ENCODE measurements at places on chromosomes 11 and 22. TPM values are rescaled to one million over a fixed set of nuclear protein-coding genes. Genes with fewer than 3 reads are reported as not detected.

Gene CATSPER1
- 0.28 TPM for total RNA-seq

Gene SLC22A6
- total RNA-seq, result not detected

Gene TSKU
- 6.8 TPM for total RNA-seq

Gene BARX2
- total RNA-seq, result not detected

Gene DKK3
- 453 TPM for total RNA-seq

Gene IGF2
- 2.3 TPM for total RNA-seq

Gene OPCML
- total RNA-seq, result under 0.01 TPM

Gene TAF10
- 24.4 TPM for total RNA-seq

Gene MICALL1
- total RNA-seq, result 12.2 TPM

Gene CARD16
- total RNA-seq, result 7.9 TPM

Gene OR52N4
- not detected for total RNA-seq

Gene CRACR2B
- total RNA-seq, result 0.54 TPM

GRCh38 chr22:44599084-44599483 is 101.1 kb upstream of the RTL6 start:
- H3K36me3 ChIP-seq, result no peaks in the 10 kb centered on the region
- peaks cover 2% of the 10 kb centered on the region for H3K27me3 ChIP-seq
- no peak for DNase-seq
- H3K4me3 ChIP-seq, result no peak overlapping the region

- H3K27me3 ChIP-seq, result peaks cover 27% of the 10 kb centered on the region
- no peak overlapping the region for H3K27ac ChIP-seq
- no peaks in the 10 kb centered on the region for H3K36me3 ChIP-seq
- no peak for DNase-seq
These were observed 6.7 kb upstream of the ZDHHC13 start for GRCh38 chr11:19110295-19110694.

- no peaks in the 10 kb centered on the region for H3K36me3 ChIP-seq
- H3K27me3 ChIP-seq, result no peaks in the 10 kb centered on the region
- peaks cover 4% of the 10 kb centered on the region for H3K4me1 ChIP-seq
- peak; percentile 76 for DNase-seq
- no peak overlapping the region for H3K27ac ChIP-seq
These were observed 38.7 kb downstream of the EIF3F start for GRCh38 chr11:8025816-8026215.

- no peaks in the 10 kb centered on the region for H3K36me3 ChIP-seq
- H3K4me3 ChIP-seq, result no peak overlapping the region
- DNase-seq, result no peak
- H3K4me1 ChIP-seq, result no peaks in the 10 kb centered on the region
- peaks cover 11% of the 10 kb centered on the region for H3K27me3 ChIP-seq
- H3K27ac ChIP-seq, result no peak overlapping the region
These were observed 7.5 kb upstream of the KCNJ11 start for GRCh38 chr11:17395978-17396377.

- no peaks in the 10 kb centered on the region for H3K36me3 ChIP-seq
- no peak for DNase-seq
- no peaks in the 10 kb centered on the region for H3K27me3 ChIP-seq
These were observed 14.0 kb downstream of the GRAMD1B start for GRCh38 chr11:123443851-123444623.

- no peaks in the 10 kb centered on the region for H3K4me1 ChIP-seq
- DNase-seq, result no peak
- H3K4me3 ChIP-seq, result no peak overlapping the region
- no peak overlapping the region for H3K27ac ChIP-seq
- H3K36me3 ChIP-seq, result no peaks in the 10 kb centered on the region
These were observed 37.1 kb upstream of the NNMT start for GRCh38 chr11:114259124-114259526.

GRCh38 chr11:15176646-15177163 is 62.0 kb downstream of the INSC start:
- H3K4me3 ChIP-seq, result no peak overlapping the region
- H3K27ac ChIP-seq, result no peak overlapping the region
- H3K36me3 ChIP-seq, result no peaks in the 10 kb centered on the region

DNA sequence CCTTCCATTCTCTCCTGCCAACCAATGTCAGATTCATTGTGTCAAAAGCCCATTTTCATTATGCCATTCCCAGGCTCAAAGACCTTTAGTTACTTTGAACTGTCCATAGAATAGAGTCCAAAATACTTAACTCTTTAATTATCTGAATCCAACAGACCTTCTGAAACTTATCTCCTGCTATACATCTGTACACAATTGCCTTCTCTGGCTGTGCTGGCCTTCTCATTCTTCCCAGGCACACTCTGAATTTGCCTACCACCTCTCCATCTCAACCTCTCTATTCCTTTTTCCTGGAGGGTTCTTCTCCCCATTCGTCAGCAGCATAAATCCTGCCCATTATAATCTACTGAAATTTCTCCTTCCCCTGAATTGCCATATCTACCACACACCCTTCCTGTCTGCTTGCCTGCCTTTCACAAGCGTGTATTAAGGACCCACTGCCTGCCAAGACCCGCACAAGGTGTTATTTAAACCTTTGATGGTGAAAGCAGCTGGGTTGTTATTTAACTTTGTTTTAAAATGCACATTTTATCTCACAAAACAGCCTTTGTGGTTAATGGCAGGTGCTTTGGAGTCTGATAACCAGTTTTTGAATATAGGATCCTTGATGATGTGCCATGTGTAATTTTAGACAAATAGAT is 125.9 kb downstream of the CCDC81 start:
- H3K36me3 ChIP-seq, result no peaks in the 10 kb centered on the region
- no peak overlapping the region for H3K4me3 ChIP-seq
- H3K4me1 ChIP-seq, result peaks cover 10% of the 10 kb centered on the region
- H3K27ac ChIP-seq, result no peak overlapping the region
- DNase-seq, result no peak

GRCh38 chr11:9726321-9727022 is 62.6 kb downstream of the SWAP70 start:
- H3K27me3 ChIP-seq, result no peaks in the 10 kb centered on the region
- peaks cover 4% of the 10 kb centered on the region for H3K4me1 ChIP-seq
- DNase-seq, result peak; percentile 88
- no peak overlapping the region for H3K4me3 ChIP-seq
- H3K36me3 ChIP-seq, result peaks cover 13% of the 10 kb centered on the region

DNA sequence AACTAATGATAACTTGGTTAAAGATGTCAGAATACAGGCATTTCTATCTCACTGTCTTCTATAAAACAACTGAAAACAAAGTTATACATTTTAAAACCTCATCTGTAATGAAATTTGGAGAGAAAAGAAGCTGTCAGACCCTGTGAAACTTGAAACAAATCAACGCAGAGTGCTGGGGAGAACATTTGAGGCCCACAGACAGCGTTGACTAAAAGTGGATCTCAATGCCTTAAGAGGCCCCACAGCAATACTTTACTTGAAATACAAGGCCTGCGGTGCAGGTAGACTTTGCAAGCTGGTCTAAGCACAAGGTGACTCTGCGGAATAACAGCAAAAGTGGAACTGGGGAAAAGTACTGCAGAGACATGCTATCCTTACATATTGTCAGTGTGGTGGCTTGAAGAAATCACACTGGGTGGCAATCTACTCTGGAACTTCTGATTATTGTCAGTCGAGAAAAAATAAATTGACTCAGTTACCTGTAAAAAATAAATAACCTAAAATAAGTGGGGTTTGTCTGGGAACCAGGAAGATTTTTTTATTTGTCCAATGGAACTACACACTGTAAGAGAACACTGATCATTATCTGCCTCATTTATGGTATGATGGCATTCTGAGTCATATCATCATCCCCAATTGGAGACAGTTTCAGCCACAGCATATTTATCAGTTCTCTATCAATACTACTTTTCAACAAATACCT is 138.9 kb downstream of the LUZP2 start:
- H3K27ac ChIP-seq, result no peak overlapping the region
- H3K36me3 ChIP-seq, result no peaks in the 10 kb centered on the region
- H3K4me3 ChIP-seq, result no peak overlapping the region
- DNase-seq, result peak; percentile 44

DNA sequence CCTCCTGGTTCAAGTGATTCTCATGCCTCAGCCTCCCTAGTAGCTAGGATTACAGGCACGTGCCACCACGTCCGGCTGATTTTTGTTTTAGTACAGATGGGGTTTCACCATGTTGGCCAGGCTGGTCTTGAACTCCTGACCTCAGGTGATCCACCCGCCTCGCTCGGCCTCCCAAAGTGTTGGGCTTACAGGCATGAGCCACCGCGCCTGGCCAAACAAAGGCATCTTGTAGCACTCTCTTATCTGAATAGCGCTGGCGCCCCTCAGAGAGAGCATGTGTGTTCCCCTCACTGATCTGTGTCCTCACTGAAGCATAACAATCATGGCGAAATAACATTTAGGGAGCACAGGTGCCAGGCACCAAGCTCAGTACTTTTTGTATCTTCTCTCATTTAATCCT is 7.2 kb downstream of the DAGLA start:
- H3K27me3 ChIP-seq, result peaks cover 54% of the 10 kb centered on the region
- H3K4me3 ChIP-seq, result no peak overlapping the region
- H3K36me3 ChIP-seq, result no peaks in the 10 kb centered on the region
- no peak overlapping the region for H3K27ac ChIP-seq

DNA sequence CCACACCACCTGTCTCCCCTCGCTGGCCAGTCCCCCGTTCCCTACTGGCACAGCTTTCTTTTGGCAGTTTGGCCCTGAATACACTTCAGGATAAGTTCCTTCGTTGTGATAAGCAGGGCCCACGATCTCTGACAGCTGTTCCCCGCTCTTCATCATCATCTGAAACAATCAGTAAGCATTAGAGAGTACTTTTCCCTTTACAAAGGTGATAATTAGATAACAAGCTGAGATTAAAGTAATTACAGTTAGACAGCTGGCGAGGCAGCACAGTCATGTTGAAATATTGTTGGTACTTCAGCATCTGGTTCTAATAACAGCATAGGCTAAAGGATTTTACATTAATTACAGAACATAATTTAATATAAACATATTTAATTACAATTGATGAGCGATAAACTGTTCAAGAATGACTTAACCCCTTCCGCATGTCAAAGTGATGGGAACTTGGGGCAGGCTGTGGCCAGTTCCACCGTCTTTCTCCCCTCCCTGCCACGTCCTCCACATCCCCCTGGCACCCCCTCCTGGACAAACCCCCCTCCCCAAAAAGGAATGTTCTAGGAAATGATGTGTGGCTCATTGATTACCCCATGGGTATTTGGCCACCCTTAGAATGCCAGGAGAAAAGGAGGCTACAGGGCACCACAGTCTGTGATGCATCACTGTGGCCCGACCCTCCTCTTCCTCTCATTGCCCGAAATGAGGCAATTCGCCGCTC is 134.9 kb downstream of the RCN1 start:
- H3K27ac ChIP-seq, result no peak overlapping the region
- H3K4me3 ChIP-seq, result no peak overlapping the region
- peaks cover 3% of the 10 kb centered on the region for H3K27me3 ChIP-seq
- no peak for DNase-seq
- no peaks in the 10 kb centered on the region for H3K4me1 ChIP-seq

- H3K4me3 ChIP-seq, result no peak overlapping the region
- H3K27me3 ChIP-seq, result no peaks in the 10 kb centered on the region
- DNase-seq, result no peak
These were observed 40.9 kb downstream of the EXT2 start for GRCh38 chr11:44136176-44136945.

- H3K4me3 ChIP-seq, result no peak overlapping the region
- peak; percentile 29 for DNase-seq
- no peaks in the 10 kb centered on the region for H3K27me3 ChIP-seq
- no peak overlapping the region for H3K27ac ChIP-seq
- peaks cover 17% of the 10 kb centered on the region for H3K36me3 ChIP-seq
These were observed 11.8 kb upstream of the RAPSN start for GRCh38 chr11:47460571-47461235.

GRCh38 chr22:50072167-50072555 is 13.1 kb downstream of the MLC1 start:
- no peaks in the 10 kb centered on the region for H3K36me3 ChIP-seq
- H3K27ac ChIP-seq, result no peak overlapping the region
- H3K4me3 ChIP-seq, result no peak overlapping the region
- H3K4me1 ChIP-seq, result no peaks in the 10 kb centered on the region

DNA sequence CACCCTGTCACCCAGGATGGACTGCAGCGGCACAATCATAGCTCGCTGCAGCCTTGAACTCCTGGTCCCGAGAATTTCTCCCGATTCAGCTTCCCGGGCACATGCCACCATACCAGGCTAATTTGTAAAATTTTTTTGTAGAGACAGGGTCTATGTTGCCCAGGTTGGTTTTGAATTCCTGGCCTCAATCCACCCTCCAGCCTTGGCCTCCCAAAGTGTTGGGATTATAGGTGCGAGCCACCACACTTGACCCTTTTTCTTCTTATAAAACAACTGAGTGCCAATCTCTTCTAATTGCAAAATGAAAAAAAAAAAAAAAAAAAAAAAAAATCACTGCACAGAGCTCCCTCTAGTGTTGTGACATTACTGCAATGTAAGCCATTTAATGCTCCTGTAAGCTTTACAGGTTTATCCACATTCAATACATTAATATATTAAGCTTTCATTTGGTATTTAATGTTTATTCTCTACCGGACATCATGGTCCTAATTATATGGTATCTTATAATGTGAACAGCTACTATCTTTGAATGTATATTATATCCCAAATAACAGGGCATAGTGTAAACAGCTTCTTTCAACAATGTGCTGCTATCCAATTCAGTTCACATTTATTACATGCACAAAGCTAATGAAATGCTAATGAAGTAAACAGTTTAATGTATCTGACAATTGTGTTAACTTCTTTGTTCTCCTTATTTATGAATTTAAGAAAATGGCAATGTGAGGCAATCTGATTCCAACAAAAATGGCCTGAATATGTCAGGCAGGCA is 44.6 kb downstream of the COPB1 start:
- no peak overlapping the region for H3K27ac ChIP-seq
- peaks cover 1% of the 10 kb centered on the region for H3K4me1 ChIP-seq
- peaks cover 26% of the 10 kb centered on the region for H3K36me3 ChIP-seq
- H3K27me3 ChIP-seq, result no peaks in the 10 kb centered on the region

DNA sequence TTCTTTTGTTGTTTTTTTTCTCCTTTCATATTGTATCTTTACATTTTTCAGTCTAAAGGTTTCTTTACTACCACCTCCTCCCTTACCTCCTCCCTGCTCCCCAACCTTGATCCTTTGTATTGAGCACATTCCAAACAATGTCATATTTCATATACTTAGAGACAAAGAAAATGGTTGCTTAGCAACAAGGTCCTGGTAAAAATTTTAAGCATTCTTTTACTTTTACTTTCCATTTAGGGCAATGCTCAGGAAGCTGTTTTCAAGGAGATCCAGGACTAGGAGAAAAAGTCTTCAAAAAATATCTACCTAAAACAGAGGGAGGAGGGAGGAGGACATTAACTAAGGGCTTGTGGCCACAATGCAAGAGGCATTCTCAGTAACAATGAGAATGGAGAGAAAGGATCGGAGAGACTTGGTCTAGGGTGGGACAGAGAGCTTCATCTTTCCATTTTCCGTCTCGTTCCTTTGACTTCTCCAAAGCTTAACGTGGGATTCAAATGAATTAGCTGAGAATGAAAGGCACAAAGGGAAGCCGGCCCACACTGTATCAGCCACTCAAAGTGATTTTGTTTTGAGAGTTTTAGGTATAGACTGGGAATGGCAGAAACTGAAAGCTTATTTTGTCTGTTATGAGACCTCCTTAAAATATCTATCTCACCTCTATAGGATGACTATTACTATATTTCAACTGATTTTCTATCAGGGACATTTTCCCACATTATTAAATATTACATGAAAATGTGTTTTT is 455.7 kb downstream of the RAB38 start:
- DNase-seq, result no peak
- no peak overlapping the region for H3K27ac ChIP-seq
- no peak overlapping the region for H3K4me3 ChIP-seq
- H3K4me1 ChIP-seq, result no peaks in the 10 kb centered on the region

- DNase-seq, result no peak
- H3K27me3 ChIP-seq, result peaks cover 14% of the 10 kb centered on the region
- no peak overlapping the region for H3K27ac ChIP-seq
These were observed 2.0 kb upstream of the SAA1 start for GRCh38 chr11:18264035-18264434.

- H3K36me3 ChIP-seq, result no peaks in the 10 kb centered on the region
- H3K4me3 ChIP-seq, result no peak overlapping the region
- no peaks in the 10 kb centered on the region for H3K4me1 ChIP-seq
- H3K27ac ChIP-seq, result no peak overlapping the region
- DNase-seq, result no peak
These were observed 81.5 kb downstream of the TRMU start for GRCh38 chr22:46416891-46417580.

Data from IMR-90 (cell line).